ENCODE measurements at places on chromosomes 16 and 17.

GRCh38 chr17:27810902-27811557, 10.7 kb upstream of the NOS2 start:
- no peak for DNase-seq

GRCh38 chr16:66065925-66066324, 300.6 kb upstream of the CDH5 start:
- no peak for DNase-seq

DNA sequence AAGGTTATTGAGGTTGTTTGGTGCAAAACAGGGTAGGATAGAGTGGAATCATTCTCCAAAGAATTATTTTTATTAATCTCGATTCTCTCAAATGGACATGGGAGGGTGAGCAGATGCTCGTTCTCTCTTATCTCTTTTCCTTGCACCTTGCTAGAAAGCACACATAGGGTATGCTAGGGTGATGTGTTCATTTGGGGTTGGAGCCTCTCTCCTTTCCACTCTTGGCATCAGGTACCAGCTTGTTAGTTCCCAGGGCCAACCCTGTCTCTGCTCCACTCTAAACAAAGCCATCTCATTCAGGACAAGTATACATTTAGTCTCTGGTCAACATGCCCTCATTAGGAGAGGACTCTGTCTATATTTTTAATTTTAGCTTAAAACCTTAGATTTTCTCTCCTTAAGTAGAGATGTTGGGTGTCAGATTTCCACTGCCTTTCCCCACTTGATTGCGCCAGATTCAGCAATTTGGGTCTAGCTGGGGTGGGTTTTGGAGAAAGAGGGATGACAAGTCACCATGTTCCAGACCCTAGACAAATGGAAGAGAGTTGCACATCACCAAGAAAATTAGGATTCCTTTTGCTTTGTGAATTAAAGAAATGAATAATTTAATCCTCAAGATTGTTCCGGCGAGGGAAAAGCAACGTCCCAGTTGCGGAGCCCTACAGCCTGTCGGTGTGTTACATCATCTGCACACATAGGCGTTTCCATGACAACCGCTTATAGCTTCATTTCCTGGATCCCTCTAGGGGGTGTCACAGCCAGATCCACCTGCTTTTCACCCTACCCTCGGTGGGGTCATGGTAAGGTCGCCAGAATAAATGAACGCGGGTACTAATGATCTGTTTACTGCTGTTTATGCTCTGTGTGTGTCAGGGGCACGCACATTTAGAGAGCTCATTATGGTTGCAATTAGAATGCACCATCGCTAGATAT, 41.6 kb downstream of the SNX11 start:
- no peak for DNase-seq

DNA sequence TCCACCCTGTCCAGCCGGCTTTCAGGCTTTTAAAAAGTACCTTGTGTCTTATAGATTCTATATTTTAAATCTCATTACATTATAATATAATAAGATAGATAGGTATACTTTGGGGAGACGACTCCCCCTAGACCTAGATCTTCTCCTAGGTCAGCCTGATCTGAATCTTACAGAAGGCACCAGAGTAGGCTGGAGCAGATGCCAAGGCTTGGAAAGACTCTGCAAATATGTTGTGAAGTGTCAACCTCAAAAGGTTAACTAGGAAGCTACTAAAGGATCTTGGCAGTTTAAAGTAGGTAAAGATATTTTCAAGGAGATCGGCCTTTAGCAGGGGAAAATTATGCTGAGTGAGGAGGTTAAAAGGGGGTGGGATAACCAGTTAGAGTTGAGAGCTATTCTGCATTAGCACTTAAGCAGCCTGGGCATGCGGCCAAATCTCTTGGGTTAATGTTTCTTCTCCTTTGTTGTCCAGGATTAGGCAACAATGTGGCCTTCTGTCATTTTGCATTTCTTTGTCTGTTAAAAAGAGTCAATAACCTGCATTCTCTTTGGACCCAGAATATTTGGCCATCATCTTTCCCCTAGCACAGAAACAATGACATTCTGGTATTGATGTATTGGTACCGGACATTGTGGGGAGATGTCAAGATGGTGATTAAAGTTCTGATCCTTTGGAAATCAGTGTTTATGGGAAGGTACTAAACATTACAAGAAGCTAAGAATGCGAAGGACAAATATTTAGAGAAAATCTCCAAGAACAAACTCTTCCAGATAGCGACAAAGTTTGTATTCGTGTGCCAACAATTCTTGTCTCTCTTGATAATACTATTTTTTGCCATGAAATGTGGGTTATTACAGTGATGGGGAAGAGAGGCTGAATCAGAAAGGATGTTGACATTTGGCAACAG, 51.2 kb upstream of the DHX40 start:
- no peak for DNase-seq

GRCh38 chr17:80835816-80836657, 155.6 kb upstream of the CHMP6 start:
- no peak for DNase-seq

GRCh38 chr17:1201132-1201702, 21.4 kb upstream of the ABR start:
- DNase-seq, result peak; percentile 41

- peak; percentile 52 for DNase-seq
Observed at GRCh38 chr16:71542377-71542776, 16.2 kb downstream of the CHST4 start.

DNA sequence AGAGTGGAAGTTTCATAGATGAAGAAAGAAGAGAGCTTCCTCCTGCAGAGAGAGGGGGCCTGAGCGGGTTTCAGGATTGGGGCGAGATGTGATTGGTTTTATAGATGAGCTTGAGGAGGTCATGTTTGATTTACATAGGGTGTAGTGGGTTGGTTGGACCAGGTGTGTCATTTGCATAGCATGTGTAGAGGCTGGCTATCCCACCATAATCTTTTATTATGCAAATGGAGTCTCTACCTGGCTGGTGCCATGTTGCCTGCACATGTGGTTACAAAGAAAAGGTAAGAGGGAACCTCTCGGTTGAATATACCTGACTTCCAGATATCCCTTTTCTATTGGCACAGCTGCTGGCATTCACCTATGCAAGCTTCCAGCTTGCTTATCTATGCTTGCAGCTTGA, 228.1 kb downstream of the BCAS3 start:
- DNase-seq, result no peak

GRCh38 chr17:4327606-4328005, 38.9 kb downstream of the UBE2G1 start:
- DNase-seq, result no peak
